ENCODE measurements at places on chromosomes 7 and 10.

DNA sequence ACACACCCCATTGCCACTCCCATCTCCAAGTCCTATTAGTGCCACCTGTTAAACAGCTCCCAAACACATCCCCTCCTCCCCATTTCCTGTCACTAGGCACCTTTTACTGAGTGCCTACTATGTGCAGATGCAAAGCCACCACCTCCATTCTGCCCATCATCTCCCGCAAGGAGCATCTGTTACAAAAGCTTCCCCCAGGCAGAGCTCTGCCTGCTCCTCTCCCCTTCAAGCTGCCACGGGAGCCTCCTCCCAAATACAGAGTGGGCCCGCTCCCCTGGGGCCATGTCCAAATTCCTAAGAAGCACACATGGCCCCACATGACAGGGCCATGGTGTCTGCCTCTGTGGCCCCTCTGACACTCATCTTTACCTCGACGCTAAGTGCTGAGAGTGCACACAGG, 149.7 kb downstream of the OAT start:
- DNase-seq, result no peak

DNA sequence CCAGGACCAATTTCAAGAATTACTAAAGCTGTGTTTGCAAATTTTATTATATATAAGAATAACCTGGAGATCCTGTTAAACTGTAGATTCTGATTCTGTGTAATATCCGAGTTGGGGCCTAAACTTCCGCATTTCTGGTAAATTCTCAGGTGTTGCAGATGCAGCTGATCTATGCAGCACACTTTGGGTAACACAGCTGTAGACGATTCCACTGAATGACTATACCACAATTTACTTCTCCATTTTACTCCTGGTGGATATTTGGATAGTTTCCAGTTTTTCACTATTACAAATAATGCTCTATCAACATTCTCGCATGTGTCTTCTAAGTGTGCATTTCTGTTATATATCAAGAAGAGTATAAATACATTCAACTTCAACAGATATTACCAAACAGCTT, 7.5 kb downstream of the GDI2 start:
- no peak for DNase-seq

DNA sequence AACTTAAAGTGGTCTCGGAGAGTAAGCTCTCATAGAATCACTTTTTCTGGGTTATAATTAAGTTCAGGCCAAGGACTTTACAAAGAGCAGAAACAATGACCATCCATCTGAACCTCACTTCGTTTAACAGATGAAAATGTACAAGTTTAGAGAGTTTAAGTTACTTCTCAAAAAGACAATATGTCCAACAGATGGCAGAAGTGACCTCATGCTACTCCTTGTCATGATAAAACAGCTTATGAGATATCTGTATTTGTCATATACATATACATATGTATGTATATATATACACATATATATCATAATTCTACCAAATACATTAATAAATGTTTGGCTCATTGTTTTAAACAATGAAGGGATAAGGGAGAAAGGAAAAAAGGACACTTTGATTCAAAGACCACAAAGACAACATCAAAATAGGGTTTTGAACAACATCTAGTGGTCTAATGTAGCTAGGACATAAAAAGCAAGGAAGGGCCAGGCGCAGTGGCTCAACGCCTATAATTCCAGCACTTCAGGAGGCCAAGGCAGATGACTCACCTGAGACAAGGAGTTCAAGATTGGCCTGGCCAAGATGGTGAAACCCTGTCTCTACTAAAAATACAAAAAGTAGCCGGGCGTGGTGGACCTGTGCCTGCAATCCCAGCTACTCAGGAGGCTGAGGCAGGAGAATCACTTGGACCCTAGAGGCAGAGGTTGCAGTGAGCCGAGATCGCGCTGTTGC, 17.8 kb downstream of the NAPEPLD start:
- no peak for DNase-seq

DNA sequence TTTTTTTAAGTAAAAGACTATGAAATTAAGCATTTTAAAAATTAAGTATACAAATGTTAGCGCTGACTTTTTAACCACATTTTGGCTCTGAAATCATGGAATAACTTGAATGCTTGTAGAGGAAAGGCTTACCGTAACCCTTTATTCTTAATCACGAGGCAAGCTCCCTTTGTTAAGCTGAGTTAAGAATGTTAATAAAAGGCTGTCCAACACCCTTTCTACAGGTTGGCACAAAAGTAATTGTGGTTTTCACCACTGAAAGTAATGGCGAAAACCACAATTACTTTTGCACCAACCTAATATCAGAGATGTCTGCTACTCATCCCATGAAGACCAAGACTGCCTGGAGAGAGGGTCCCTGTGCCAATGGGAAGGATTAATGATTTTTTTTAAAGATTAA, 70.6 kb downstream of the STK17A start:
- DNase-seq, result no peak

DNA sequence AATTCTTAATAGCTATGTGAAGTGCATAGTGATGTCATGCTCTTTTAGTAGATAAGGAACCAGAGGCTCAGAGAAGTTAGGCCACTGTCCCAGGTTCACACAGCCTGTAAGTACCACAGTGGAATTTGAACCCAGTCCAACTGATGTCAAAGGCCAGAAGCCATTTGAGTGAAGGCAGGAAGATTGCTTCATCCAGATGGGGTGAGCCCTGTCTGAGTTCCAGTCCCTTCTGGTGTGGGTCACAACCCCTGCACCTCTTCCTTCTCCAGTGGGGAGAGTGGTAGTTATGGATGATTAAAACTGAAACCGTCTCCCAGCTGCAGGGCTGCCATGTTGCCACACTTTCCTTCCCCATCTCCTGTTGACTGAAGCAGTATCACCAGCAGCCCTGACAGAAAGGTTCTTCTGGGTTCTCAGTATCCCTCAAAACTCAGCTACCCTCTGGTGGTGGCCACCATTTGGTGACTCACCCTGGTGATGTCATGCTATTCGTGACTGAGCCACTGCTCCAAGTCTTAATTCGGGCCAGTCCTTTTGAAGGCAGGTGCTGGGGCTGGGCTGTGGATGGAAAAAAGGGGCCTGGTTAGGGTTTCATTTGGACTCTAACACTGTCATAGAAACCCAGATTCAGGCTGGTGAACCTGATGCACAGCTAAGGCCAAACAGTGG, 1.5 kb upstream of the C10orf95 start:
- no peak for DNase-seq

DNA sequence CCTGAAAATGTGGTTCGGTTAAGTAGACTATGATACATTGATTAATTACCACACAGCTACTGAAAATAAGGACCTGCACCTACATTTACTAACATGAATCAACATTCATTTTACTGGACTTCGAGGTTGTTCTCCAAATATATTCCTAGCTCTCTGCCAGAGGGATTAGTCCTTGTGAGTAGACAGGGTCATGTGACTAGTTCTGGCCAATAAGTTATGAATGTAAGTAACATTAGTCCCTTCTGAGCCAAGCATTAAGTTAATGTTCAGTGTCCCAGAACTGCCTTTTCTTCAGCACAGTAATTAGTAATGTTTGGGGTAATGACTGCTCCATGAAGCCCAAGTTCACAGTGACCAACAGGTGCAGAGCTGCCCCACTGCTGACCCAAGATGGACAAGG, 9.2 kb downstream of the ITIH5 start:
- DNase-seq, result no peak

- no peak for DNase-seq
These were observed 100.1 kb upstream of the PTN start for GRCh38 chr7:137443616-137444015.

DNA sequence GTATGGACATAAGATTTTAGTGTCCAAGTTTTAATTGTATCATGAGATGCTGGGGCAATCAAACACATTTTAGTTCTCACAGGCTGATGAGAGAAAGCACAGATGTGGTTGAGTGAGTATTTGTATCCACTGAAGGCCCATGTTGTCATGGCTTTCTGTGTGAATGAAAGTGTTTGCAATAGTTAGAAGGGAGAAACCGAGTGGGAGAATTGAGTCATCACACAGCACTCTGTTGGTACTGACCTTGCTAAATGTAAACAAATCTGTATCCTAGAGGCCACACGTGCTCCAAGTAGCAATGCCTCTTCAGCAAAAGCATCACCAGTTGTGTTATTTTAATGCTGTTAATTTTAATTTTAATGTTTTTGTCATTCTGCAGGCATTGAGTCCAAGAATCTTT, 121.2 kb downstream of the EMX2 start:
- DNase-seq, result no peak

- no peak for DNase-seq
These were observed 104.9 kb upstream of the C7orf33 start for GRCh38 chr7:148485618-148486017.

DNA sequence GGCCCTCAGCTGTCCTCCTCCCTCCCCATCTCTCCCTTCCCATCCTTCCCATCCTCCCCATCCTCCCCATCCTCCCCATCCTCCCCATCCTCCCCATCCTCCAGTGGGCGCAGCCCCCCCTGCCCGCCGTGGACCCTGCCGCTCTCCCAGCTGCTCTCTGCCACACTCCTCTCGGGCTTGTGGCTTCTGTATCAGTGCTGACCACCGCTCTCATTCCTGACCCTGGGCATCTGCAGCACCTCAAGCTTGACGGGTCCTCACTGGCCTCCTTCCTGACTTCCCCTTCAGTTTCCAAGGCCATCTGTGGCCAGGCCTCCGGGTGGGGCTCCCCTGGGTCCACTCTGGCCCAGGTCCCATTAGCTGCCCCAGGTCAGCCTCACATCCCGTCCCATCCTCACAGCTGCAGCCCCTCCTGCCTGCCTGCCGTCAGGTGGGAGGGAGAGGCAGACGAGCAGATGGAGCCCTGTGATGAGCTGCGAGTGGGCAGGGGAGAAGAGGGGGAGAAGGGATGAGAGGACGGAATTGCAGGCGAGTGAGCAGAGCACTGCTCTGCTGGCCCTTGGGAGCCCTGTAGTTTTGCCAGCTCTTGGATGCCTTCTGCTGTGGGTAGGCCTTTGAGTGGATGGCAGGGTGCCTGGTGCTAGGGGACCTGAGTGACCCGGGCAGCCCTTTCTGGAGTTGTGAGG, 35.7 kb downstream of the LHPP start:
- no peak for DNase-seq

DNA sequence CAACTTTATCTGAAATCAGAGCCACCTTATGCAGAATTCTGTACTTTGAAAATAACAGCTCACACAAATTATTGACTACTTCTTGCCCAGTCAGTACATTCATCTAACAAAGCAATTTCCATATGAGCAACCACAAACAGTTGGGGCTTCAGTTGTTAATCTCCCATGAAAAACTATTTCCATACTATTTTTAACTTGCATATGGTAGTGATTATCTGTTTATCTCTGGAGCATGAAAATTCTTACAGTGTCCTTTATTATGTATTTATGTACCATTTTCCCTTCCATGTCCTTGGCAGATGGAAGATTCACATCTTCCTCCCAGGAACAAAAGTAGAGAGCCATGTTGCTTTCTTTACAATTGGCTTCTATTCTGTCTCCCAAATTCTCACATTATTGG, 285.7 kb downstream of the CRPPA start:
- DNase-seq, result no peak

GRCh38 chr7:151754142-151754590, 122.7 kb downstream of the PRKAG2 start:
- no peak for DNase-seq

DNA sequence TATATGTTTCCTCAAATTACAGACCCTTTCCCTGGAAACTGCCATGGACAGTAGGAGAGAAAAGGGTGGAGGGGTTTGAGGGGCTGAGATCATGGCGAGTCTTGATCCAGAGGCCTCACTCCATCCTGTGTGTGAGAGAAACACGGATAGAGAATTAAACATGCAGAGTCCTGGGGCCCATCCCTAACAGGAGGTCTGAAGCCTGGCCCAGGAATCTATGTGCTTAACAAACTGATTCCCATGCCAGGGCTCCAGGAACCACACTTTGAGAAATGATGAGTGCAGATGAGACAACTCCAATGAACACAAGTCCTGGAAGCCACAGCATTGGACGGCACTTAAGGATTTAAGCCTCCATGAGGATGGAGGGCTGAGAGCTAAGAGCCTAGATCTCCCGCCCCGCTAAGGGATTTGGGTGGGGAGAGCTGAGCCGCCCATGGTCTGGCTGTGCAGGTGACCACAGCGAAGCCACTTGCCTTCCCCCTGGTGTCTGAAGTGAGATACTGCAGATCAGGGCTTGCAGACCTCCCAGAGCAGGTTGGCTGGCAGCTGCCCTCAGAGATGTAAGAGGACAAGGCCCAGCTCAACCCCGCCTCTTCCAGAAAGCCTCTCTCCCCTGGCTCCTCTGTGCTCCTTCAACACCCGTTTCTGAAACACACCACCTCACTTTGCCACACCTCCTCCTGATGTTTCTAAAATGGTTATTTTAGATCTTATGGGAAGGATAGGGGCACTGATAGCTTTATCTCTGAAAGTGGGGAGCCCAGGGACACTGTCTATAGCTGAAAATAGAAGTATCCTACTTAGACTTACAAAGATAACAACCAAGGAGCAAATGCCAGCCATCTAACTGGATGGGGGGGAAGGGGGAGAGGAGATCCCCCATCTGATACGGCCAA, 24.8 kb upstream of the EIF5AL1 start:
- no peak for DNase-seq

- no peak for DNase-seq
These were observed 51.1 kb downstream of the EXOC4 start for GRCh38 chr7:133303931-133304330.

GRCh38 chr10:88066876-88067275, 203.5 kb downstream of the PTEN start:
- DNase-seq, result no peak

DNA sequence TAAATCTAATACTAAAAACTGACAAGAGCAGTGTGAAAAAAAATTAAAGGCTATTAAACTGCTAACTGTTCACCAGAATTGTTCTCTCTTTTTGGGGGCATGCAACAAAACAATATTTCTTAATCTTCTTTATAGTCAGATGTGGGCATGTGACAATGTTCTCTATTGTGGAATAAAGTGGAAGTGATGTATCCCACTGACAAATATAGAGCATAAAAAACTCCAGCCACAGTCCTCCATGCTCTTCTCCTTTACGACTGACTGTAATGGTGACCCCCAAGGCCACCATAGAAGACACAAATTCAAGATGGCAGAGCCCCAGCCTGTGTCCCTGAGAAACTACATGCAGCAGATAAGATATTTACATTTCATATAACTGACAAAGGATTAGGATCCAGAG, 11.6 kb upstream of the CCDC6 start:
- no peak for DNase-seq

GRCh38 chr7:135459951-135460567, 49.8 kb downstream of the CNOT4 start:
- DNase-seq, result no peak

DNA sequence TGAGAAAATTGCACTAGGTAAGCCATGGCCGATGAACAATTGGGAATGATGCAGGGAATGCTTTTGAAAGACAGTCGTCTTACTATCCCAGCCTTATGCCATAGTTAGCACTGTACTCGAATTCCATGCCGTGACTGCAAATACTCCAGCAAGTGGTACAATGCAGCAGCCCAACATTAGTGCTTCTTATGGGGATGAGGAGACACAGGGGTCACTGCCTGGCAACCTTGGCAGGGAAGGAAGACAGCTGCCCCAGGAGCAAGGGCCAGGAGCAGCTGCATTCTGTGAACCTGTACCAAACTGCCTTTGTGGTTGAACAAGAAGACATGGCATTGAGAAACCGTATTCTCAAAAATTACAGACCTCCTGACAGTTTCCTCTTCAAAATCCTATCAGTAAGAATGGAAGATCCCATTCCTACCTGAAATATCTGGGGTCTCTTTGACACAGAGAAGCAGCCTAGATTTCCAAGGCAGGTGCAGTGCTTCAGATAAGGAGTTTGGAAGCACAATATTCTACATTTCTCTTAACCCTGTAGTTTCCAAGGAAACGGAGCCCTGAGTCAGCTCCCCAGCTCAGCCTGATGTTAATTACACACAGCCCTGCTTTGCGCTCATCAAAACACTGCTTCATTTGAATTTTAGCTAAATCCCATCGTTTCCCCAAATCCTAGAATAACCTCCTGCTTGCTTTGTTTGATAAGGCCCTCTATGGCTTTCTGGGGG, 49.0 kb upstream of the FRMD4A start:
- DNase-seq, result no peak

Data from stimulated activated CD8-positive, alpha-beta memory T cell treated with anti-CD3 and anti-CD28 coated beads, Interleukin-4, amount 100 ng/mL, for 1 hour (primary cell).